ENCODE measurements at places on chromosomes 2 and 18.

- DNase-seq, result no peak
These were observed 48.6 kb upstream of the CHMP1B start for GRCh38 chr18:11802586-11802985.

GRCh38 chr2:237122214-237122666 is 36.6 kb downstream of the COPS8 start:
- DNase-seq, result peak; percentile 33

DNA sequence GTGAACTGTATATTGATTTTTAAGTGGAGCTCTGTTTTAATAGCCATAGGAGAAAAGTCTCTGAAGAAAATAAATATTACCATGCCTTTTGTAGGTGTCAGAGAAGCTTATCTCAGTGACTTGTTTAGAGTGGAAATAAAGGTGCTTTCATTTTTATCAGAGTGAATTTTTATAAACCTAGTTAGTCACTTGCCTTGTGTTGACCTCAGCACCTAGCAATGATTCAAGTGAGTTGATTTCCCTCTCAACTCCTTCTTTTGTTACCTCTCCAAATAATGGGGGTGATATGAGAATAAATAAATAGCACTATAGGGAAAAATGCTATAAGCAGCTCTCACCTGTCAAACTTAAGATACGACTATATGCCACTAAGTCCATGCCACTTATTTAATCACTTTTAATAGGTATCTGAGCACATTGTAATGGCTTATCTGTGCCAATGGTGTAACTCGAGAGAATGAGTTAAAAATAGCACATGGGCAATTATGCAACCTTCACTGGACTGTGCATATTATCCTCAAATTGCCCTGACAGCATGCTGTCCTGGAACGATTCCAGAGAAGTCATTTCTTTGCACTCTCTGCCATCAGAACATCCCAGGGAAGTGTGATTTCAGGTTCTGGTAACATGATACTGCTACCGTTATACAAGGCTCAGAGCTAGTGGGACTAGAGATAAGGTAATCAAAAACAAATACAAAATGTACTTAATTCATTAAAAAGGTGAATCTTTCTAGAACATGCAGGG is 290.8 kb downstream of the CCDC85A start:
- DNase-seq, result no peak

GRCh38 chr18:4181882-4182568 is 273.1 kb downstream of the DLGAP1 start:
- DNase-seq, result no peak

- no peak for DNase-seq
These were observed 844.9 kb upstream of the CRIM1 start for GRCh38 chr2:35510636-35511035.

- DNase-seq, result no peak
These were observed 323.3 kb upstream of the ZNF521 start for GRCh38 chr18:25675123-25675850.

DNA sequence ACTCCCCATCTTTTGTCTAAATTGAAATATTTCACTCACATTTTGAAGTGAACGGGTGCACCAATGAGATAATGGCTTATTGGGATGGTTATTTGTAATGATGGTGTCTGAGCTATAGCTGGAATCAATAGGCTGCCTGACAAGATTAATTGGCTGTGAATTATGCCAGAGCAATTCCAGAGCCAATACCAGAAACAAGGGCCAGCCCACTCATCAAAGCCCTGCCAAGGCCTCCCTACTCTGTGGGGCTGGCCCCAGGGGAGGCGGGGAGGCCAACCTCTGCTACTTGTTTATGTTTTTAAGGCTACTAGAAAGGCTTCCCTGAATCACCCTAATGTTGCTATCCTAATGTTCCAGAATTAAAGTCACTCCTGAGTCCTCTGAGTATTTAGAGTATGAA is 29.1 kb upstream of the NEMP2 start:
- no peak for DNase-seq

GRCh38 chr2:18777250-18777812 is 188.0 kb upstream of the NT5C1B start:
- no peak for DNase-seq

- no peak for DNase-seq
These were observed 3.5 kb upstream of the FHOD3 start for GRCh38 chr18:36294031-36294430.

GRCh38 chr2:107418708-107419107 is 408.0 kb upstream of the RGPD4 start:
- no peak for DNase-seq

DNA sequence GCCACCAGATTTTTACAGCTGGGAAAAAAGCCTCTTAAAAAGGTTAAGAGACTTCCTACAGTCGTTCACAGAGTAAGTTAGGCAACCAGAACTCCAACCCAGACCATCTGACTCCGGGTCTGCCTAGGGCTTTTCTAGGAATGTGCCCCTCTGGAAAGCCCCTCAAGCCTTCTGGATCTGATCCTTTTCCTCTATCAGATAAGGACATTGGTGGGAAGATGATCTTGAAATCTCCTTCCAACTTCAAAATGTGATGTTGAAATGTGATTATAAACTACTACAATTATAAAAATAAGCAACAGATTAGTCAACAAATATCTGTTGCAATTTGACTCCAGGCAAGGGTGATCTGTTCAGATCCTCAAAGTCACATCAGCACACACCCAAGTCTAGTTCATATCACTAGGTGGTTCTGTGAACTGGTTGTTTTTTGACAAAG is 270.4 kb downstream of the ARHGAP15 start:
- no peak for DNase-seq

- no peak for DNase-seq
These were observed 703.8 kb upstream of the CRIM1 start for GRCh38 chr2:35651688-35652323.

DNA sequence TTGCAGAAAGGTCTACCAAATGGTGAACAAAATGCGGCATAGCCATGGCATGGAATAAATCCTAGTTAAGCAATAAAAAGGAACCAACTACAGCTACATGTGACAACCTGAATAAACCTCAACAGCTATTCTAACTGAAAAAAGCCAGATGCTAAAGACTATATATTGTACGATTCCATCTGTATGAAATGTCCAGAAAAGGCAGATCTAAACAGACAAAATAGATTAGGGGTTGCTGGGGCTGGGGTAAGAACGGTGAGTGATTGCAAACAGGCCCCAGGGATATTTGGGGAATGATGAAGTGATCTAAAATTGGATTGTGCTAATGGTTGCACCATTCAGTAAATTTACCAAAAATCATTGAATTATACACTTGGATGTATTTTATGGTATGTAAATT is 2.8 kb downstream of the CCDC68 start:
- no peak for DNase-seq

DNA sequence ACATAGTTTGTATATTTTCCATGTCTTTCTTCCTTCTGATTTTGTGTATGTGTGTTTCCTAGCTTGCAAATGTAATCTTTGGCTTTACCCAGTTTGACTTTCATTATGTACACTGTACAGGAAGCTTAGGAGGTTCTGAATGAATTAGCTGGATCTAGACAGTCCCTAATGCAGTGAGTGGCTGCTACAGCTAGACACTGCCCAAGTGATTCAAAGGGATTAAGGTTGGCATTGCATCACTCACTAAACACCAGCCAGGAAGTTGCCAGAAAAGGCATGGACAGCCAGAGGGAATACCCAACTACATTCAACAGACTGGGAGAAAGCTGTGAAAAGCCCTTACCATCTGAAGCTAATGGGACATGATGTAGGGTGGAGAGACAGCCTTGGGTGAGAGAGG is 316.0 kb upstream of the MEX3C start:
- no peak for DNase-seq

- no peak for DNase-seq
These were observed 108.7 kb upstream of the FSHR start for GRCh38 chr2:49262801-49263560.

DNA sequence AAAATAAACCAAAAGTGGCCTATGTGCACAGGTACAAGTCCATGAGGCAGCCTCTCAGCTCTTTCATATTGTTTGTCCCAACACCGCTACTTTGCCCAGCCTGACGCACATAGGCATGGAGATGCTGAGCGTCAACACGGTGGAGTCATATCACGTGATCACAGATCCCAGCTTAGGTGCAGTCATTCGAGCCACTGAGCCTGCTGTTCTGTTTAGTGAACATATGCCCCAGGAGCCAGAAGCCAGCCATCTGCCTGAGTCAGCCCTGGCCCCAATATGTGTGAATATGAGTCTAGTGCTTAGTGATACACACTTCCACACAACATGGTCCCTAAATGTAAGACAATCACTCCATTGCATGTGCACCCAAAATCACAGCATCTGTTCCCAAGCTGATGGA is 88.2 kb upstream of the LCLAT1 start:
- no peak for DNase-seq

- no peak for DNase-seq
These were observed 8.3 kb downstream of the ANXA4 start for GRCh38 chr2:69750246-69750645.

DNA sequence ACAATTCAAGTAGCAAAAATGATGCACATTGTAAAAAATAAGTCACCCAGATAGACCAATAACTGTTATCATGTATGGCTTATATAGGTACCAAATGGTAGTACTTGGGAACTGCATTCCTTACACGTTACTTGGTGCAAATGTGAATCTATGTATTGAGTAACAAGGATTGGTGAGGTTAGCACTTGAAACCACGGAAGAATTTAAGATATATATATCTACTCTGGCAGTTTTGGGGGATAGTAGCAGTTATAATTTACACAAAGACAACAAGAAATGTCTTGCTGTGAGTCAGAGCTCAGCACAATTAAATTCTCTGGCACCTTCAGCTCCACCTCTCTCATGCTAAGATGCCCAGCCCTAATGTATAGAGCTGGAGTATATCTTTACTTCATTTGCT is 359.4 kb upstream of the RAB12 start:
- DNase-seq, result no peak

DNA sequence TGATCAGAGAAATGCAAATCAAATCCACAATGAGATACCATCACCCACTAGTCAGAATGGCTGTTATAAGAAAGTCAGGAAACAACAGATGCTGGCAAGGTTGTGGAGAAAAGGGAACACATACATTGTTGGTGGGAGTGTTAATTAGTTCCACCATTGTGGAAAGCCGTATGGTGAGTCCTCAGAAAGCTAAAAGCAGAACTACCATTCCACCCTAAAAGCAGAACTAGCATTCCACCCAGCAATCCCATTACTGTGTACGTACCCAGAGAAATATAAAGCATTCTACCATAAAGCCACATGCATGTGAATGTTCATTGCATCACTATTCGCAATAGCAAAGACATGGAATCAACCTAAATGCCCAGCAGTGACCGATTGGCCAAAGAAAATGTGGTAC is 60.7 kb downstream of the ANKRD62 start:
- DNase-seq, result no peak

DNA sequence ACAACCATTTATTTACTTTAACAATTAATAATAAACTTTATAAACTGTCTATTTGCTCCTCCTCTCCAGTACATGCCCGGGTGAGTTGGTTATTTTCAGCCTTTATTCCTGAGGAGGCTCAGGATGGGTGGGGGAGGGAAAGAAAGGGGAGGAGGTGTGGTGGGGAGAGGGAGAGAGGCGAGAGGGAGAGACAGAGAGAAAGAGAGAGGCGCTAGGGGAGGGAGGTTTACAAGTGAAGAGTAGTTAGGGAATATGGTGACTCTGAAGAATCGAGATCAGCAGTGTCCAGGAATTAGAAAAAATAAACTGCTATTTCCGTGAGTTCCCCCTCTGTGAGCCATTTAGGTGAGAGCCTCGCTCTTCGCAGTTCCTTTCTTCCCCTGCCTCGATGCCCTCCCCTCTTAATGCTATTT is 138.9 kb downstream of the MEIS1 start:
- no peak for DNase-seq

- DNase-seq, result no peak
These were observed 62.9 kb downstream of the ARHGAP28 start for GRCh38 chr18:6792391-6792790.

GRCh38 chr18:37277804-37278203 is 287.8 kb downstream of the CELF4 start:
- DNase-seq, result no peak

DNA sequence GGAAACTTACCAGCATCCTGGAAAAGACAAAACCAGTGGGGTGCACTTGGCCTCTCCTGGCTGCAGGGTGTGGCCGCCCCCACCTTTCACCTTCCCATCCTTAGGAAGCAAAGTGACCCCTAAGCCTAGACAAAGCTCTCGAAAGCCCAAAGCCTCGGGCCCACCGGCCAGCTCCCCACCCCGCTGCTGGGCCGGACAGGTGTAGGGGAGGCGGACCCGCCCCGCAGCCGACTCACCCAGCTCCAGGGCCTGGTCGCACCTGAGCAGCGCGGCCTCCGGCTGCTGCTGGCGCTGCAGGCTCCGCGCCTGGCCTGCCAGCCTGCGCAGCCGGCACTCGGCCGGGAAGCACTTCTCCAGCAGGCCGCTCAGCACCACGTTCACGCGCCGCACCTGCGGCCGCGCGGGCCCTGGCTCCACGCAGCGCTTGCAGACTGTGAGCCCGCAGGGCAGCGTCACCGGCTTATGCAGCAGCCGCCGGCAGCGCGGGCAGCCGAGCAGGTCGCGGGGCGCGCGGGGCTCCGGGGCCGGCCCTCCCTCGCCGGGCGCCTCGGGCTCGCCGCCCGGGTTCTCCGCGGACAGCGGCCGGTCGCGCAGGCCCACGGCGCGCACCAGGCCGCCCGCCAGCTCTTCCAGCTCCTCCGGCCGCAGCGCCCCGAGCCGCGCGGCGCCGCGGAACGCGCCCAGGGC is 979 bp downstream of the LONRF2 start:
- peak; percentile 6 for DNase-seq

DNA sequence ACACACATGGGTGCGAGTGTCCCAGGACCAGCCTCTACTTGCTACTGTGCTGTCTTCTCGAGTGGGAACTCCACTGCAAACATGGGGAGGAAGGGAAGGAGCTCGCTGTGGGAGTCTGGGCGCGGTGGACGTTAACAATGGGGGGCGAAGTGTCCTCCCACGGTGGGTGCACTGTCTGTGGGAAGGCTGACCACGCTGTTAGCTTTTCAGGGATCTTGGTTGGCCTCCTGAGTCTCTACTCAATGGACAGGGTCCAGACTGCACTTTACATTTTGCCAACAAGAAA is 146.7 kb downstream of the MBP start:
- no peak for DNase-seq

DNA sequence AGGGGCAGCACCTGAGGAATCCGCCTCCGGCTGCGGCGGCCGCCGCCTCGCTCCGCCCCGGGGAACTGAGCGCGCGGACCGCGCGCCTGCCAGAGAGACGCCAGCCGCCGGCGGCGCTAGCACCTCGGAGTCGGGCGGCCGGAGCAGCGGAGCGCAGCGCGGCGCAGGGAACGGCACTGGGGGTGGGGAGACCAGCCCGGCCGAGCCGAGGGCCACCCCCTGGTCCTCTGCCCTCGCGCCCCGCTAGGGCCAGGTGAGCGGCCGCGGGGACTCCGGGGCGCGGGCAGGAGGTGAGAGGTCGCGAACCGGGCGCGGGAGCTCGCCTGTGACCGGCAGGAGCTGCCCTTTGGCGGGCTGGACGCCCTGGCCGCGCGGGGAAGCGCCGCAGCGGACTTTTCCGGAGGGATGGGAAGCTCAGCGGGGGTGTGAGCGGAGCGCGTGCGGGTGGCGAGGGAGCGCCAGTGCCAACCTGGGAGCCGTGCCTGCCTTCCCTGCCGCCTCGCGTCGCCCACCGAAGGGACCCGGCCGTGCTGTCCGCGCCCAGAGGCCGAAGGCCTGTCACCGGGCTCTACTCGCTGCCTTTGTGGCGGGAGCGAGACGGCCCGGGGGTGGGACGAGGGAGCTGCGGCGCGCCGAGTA is at the start of gene GREB1L:
GREB1L (plus strand) TSS at position 92 of the 639 bp plus-strand sequence. CDS start 141,287 bp downstream, outside the sequence.
- DNase-seq, result peak; percentile 41
